Natural killer cell (primary cell): ENCODE measurements at places on chromosomes 12 and 14. TPM values are rescaled to one million over a fixed set of nuclear protein-coding genes. Genes with fewer than 3 reads are reported as not detected.

GRCh38 chr14:74613211-74613914 is 1.3 kb upstream of the LTBP2 start:
- no peak for DNase-seq

GRCh38 chr12:10122689-10123088 is 7.3 kb downstream of the CLEC7A start:
- DNase-seq: no peak

DNA sequence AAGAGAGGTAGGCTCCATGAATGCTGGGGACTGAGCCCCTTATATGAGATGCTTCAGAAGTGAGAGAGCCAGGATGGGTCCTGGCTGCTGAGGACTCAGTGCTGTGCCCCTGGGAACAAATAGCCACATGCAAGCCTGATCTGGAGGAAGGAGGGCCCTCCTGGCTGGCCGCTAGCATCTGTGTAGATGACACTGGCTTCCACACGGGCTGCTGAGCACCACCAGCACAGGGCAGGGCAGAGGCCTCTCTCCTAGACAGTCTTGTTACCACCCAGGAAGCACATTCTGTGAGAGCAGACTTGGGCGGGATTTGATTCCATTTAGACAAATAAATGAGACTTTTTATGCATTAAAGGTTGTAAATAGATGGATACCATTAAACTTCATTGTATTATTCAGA is 48.0 kb downstream of the ZNF664 start:
- DNase-seq: no peak

DNA sequence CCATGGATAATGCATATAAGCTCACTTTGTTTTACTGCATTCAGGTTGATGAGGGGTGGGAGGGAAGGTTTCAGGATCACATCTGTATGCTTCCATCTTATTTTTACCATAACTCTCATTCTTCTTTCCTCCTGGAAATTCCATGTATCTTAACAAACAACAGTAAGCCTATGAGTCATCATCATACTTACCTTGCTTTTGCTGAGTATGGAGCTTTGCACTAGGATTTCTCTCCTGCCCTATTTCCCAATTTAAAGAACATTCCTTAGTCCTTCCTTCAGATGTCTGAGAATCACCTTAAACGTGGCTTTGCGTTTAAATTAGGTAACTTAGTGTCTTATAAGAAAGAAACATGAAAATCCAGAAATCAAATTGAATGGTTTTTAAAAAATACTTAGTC is 1.6 kb upstream of the CLEC14A start:
- DNase-seq: no peak

GRCh38 chr14:104610749-104611310 is 6.3 kb upstream of the TMEM179 start:
- DNase-seq: no peak

DNA sequence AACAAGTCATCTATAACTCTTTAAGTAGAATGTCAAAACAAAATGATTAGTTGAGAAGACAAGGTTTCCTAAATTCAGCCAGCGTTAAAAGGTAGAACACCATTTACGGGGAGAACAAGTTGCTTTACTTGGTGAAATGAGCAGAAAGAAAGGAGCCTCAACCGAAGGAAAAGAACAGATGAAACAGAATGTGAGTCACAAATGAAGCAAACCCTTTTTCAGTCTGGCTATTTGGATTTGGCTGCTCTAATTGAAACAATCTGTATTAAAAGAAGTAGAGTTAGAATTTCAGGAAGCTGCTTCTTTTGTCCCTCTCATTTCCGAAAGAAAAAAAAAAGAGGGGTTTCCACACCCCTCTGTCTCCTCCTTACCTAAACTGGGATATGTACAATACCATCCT is 34.6 kb downstream of the CEP128 start:
- no peak for DNase-seq

GRCh38 chr12:78671295-78671694 is 193.3 kb upstream of the SYT1 start:
- DNase-seq: no peak

DNA sequence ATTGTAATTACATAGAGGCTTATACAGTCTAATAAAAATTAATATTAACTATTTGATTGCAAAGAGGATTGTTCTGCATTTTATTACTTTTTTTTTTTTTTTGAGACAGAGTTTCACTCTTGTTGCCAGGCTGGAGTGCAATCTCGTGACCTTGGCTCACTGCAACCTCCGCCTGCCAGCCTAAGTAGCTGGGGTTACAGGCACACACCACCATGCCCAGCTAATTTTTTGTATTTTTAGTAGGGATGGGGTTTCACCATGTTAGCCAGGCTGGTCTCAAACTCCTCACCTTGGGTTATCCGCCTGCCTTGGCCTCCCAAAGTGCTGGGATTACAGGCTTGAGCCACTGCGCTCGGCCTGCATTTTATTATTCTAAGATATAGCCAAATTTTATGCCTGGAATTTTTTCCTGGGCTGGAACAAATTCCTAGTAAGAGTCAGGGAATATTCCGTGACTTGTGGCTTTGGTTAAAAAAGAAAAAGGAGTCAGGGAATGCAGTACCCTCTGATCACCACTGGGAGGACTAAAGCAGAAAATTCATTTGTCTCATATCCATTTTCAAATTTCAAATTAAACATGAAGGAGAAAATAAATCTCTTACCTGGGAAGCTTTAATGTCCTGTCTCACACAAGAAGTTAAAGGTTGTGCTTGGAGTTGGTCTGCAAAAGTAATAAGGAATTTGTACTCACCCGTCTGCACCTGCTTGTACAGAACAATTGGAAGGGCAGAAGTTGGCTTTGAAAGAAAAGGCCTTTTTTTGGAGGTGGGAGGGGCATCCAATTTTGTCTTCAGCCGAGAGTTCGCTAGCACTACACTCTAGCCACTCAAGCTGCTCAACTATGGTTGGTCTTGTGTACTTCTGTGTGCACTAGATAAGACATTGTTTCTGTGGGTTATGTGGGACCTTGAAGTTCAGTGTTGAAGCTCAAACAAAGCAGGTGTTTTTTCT is 8.7 kb downstream of the MARK3 start:
- peak; percentile 58 for DNase-seq

DNA sequence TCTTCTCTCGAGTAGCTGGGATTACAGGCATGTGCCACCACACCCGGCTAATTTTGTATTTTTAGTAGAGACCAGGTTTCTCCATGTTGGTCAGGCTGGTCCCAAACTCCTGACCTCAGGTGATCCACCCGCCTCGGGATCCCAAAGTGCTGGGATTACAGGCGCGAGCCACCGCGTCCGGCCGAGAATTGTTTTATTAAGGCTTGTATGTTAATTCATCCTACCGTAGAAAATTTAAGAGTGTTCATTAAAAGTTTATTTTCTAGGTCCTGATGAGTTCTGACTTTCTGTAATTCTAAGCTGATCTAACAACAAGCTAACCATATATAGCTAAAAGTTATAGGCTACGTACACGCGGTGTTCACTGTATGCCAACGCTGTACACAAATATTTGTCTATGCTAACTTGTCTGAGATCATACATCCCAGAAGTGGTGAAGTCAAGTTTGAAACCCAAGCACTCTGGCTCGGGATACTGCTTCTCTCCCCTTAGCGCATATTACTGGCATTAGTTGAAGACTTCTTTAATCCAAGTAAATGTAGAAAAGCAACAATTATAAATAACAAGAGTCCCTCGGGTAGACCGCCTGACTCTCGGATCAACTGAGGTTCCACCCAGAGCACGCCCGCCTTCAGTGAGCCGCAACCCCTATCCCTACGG is 570 bp upstream of the MRPS35 start:
- DNase-seq: no peak

- no peak for DNase-seq
Observed at GRCh38 chr14:92704036-92704804, 44.2 kb downstream of the LGMN start.

- no peak for DNase-seq
Observed at GRCh38 chr14:75645056-75645455, 15.6 kb downstream of the ERG28 start.

DNA sequence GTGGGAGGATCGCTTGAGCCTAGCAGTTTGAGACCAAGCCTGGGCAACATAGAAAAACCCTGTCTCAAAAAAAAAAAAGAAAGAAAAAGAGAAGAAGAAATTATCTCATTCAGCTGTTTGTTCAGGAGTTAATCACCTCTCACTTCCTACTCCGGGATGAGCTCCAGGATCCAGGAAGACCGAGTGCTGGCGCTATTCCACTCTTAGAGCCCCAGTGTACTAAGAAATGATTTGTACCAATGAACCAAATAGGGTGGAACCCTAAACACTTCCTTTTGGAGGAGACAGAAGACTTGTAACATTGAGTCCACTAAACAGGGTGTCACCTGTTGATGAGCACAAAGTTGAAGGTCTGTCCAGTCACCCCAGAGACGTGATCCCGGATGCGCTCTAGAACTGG is 3.6 kb downstream of the ALKBH2 start:
- DNase-seq: no peak

GRCh38 chr12:22443379-22444316 is 100.7 kb downstream of the C2CD5 start:
- DNase-seq: peak; percentile 32

GRCh38 chr14:55803873-55804553 is 224.0 kb downstream of the KTN1 start:
- DNase-seq: no peak

GRCh38 chr14:69852531-69853321 is 26.5 kb upstream of the SMOC1 start:
- no peak for DNase-seq

DNA sequence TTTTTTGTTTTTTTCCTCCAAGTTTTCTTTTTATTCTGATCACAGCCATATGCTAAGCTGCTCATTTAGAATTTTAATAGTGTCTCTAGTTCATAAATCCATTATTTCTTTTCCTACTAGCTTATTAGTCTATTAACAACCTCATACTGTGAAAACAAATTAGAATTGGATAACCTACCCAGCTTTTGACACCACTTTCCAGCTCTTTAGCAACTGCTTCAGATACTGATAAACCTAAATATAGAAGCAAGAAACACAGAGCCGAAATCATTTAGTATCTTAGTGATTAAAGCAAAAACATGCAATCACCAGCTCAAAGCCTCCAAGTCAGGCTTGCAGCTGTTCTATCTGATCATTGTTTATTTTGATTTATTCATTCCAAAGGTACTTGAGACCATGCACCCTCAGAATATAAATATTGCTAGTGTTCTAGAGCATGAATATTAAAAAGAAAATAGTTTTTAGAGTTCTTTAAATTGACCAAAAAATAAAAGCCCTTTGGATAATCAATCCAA is 121.5 kb downstream of the STXBP6 start:
- no peak for DNase-seq

GRCh38 chr12:67475725-67476124 is 172.8 kb upstream of the DYRK2 start:
- DNase-seq: no peak

GRCh38 chr12:52526511-52526951 is 6.3 kb upstream of the KRT5 start:
- DNase-seq: peak; percentile 43

DNA sequence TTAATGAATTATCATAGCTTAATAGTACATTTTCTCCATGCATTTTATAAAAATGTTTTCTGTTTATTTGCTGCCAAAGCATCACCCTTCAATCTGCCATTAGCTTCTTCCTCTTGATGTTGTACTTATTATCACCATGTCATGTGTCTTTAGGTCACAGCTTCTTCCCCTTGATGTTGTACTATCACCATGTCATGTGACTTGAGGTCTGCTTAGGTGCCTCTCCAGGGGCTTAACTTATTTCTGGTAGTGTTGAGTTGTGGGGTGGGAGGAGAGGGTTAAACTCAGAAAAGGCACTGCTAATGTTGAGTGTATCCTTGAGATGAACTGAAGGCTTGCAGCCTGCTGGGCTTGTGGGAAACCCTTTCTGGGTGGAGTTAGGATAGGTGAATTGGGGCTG is 87.8 kb downstream of the DAAM1 start:
- no peak for DNase-seq

- DNase-seq: no peak
Observed at GRCh38 chr14:21527318-21527679, 1.2 kb upstream of the SALL2 start.

- no peak for DNase-seq
Observed at GRCh38 chr14:63992858-63993257, 140.1 kb downstream of the SYNE2 start.

DNA sequence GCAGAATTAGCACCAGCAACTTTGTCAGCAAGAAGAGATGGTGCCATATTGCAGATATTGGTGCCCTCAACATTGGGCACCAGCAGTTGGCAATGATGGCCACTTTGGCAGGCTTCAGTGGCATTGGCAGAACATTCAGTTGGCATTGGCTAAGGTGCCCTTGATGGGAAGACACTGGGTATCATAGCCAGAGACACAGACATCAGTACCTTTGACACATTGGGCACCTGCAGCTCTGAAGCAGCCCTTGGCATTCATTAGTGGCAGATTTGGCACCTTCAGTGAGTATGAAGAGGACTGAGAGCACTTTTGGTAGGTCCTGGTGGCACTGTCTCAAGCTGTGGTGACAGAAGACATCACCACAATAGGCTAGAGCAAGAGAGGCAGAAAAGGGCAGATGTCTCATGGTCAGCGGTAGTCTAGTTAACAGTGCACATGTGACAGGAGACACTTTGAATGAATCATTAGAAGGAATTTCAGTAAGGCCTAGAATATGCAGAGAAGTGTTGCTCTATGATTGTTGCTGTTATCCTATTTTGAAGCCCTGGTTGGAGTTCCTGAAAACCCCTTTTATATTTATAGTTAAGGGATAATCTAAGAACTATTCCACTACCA is 422.2 kb downstream of the APAF1 start:
- DNase-seq: no peak

DNA sequence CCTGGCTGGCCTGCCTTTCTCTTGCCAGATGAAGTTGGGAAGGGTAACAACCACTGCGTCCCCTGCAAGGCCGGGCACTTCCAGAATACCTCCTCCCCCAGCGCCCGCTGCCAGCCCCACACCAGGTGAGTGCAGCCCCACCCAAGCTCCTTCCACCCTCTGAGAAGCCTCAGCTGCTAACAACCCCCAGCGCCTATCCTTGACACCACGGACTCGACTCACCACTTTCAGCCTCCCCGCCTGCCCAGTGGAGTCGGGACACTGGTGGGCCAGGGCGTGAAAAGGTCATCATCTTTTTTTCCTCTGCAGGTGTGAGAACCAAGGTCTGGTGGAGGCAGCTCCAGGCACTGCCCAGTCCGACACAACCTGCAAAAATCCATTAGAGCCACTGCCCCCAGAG is 2.1 kb downstream of the LTBR start:
- DNase-seq: no peak

DNA sequence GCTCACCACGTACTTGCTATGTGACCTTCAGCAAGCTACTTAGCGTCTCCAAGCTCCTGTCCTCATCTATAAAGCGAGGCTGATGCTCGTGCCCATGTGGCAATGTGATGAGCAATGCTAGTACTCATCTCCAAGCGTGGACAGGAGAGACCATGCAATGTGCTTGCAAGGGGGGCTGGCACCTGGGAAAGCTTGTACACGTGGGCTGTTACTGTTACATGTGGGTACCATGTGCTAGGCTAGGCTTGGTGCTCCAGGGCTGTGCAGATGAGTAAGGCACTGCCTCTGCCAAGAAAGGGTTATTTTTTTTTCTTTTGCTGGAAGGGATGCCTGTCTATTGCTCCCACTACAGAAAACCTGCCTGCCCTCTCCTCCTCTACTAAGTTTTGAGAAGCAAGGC is 46.6 kb downstream of the TSPAN11 start:
- no peak for DNase-seq

GRCh38 chr14:93220509-93220908 is 13.5 kb downstream of the UBR7 start:
- DNase-seq: no peak

Gene PMCH
- not detected for total RNA-seq

Gene A2ML1
- total RNA-seq: not detected

Gene GYS2
- not detected for total RNA-seq

Gene CMAS
- total RNA-seq: 13.7 TPM

Gene IGF1
- 0.48 TPM for total RNA-seq

Gene PPP1R1A
- not detected for total RNA-seq

Gene SYNDIG1L
- not detected for total RNA-seq

Gene RFX4
- not detected for total RNA-seq

Gene TAS2R50
- total RNA-seq: 3.0 TPM

Gene VWF
- total RNA-seq: 0.71 TPM
